ENCODE measurements at places on chromosomes 16 and 17. TPM values are rescaled to one million over a fixed set of nuclear protein-coding genes. Genes with fewer than 3 reads are reported as not detected.

Gene KCNJ18
- not detected for total RNA-seq

Gene ENDOV
- 14.6 TPM for total RNA-seq

Gene SGCA
- total RNA-seq = not detected

GRCh38 chr16:67951485-67951884 lies 7.6 kb upstream of the LCAT start:
- DNase-seq = no peak

DNA sequence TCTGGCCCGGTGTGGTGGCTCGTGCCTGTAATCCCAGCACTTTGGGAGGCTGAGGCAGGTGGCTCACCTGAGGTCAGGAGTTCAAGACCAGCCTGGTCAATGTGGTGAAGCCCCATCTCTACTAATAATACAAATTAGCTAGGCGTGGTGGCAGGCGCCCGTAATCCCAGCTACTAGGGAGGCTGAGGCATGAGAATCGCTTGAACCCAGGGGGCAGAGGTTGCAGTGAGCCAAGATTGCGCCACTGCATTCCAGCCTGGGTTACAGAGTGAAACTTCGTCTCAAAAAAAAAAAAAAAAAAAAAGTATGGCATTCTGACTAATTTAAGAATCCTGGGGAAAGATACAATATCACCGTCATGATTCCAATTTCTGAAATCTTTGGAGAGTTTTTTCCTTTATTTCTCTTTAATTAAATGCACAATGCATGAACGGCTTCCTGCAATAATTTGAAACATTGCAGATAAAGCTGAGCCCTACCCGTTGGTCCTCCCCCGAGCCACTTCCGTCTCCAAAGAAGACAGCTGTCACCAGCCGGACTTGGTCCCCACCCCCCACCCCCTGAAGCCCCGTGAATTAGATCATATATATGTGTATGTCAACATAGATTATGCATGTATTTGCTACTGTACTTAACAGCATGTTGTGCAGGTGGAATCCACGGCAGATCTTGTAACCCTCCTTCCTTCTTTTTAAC lies 142.6 kb upstream of the PLCG2 start:
- no peak for DNase-seq

DNA sequence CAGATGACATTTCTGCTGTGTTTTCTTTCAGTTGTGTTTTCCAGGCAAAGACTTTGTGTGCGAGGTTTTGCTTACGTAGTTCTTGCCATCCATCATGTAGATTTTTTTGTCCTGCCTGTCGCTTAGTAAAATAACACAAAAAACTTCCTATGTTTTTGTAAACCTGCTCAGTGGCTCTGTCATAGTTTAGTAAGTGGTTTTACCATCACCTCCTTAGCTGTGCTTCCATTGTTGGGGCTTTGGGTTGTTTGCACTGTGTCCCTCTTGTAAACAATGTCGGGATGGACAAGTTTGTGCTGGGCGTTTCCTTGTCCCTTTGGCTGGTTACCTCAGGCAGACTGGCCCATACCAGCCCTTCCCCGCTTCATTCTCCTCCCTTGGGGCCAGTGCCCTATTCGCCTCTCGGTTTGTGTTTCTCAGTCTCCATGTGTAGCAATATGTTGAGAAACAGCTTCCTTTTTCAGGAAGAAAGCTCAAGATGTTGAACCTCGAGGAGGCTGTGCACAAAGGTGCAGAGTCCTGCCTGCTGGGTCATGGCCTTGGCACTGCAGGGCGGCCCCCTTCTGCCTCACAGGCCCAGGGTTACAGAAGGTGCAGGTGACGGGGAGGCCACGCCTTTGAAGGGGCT lies 74.6 kb downstream of the KSR1 start:
- no peak for DNase-seq

DNA sequence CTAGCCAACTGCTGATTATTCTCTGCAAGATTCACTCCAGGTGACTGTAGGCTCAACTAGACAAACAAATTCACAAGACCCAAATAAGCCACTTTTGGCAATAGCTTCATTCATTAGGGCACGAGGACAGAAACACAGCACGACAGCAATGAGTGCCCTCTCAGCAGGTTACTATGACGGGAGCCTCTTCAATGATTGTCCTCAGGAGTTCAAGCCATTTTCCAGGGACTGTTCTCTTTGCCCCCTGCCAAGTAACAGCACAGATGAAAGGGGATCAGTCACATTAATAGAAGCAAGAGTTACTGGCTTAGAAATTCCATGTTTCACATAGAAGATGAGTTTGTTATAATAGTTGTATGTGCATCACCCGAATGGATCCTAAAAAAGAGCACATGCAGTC lies 712.2 kb downstream of the CDH8 start:
- DNase-seq = no peak

- no peak for DNase-seq
These were observed 89.8 kb downstream of the CYB561 start for GRCh38 chr17:63356337-63356757.

DNA sequence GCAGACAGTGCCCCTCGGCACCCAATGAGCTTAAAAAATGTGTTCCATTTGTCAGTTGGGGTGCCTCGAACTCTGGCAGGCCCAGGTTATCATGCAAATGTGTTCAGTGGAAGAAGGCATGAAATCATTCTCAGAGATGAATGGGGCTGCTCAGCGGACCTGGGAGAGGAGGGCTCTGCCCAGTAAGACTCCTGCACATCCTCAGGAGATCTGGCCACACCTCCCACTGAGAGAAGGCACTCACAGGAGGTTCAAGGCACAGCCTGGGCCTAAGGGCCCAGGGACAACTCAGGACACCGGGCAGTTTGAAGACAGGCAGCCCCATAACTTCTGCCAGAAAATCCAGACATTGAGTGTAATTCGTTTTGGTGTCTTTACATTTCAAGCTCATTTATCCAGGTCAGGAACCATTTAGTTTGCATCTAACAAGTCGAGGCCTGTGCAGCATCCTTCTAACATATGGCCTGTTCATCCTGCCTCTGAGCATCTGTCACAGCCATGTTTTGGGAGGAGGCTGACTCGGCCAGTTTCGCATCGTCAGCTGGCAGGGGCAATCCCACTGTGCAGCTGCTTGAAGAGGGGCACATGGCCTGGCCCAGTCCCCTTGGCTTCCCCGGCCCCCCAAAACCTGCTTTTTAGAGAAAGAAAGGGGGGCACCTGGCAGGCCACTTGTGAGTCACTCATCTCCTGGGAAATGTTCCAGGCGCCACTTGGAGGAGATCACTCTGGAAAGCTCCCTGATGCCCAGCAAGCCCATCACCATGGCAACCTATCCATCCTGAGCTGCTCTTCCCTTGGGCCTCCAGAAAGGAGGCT lies 31.2 kb upstream of the BCAR1 start:
- DNase-seq = no peak

GRCh38 chr16:79326549-79326948 lies 274.0 kb downstream of the MAF start:
- no peak for DNase-seq

GRCh38 chr16:31472709-31473203 lies 804 bp downstream of the TGFB1I1 start:
- no peak for DNase-seq

DNA sequence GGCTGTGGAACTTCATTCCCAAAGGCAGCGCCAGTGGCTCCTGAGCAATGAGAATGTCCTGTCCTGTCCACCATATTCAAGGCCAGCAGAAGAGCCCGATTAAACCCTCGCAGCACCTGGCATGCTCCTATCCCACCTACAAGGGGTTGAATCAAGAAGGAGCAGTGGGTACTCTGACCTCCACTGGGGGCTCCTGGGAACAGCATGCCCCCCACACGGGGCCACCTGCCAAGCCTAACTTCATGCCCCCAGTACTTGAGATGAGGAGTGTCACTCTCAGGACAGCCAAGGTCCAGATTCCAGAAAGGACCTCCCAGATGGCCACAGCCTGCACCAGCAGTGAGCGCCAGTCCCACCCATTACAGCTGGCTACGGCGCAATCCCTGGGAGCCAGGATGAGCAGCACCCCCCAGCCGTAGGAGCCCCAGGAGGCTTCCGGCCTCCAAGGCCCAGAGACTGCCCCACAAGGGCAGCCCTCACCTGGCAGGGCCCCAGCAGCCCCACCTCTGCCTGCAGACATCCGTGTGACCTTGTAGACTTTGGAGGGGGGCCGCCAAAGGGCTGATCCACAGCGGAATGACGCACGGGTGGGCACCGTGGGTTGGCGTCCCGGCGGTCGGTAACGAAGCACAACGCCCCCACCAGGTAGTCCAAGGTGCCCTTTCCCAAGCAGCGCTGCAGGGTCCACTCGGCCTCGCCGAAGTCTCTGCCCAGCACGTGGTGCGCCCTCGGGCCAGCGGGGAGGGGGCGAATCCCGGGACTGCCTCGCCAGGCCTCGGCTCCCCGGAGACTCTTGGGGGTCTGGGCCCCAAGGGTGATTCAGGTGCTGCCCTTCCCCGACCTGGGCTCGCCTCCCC lies 1.0 kb upstream of the MPDU1 start:
- DNase-seq = no peak

GRCh38 chr17:50206604-50207293 lies 5.3 kb upstream of the COL1A1 start:
- no peak for DNase-seq

Gene KIAA0513
- total RNA-seq = 1.9 TPM

Gene TVP23B
- 48.3 TPM for total RNA-seq

Gene CA7
- total RNA-seq = not detected

Data from kidney epithelial cell (primary cell).